ENCODE measurements at places on chromosomes 11 and 22.

DNA sequence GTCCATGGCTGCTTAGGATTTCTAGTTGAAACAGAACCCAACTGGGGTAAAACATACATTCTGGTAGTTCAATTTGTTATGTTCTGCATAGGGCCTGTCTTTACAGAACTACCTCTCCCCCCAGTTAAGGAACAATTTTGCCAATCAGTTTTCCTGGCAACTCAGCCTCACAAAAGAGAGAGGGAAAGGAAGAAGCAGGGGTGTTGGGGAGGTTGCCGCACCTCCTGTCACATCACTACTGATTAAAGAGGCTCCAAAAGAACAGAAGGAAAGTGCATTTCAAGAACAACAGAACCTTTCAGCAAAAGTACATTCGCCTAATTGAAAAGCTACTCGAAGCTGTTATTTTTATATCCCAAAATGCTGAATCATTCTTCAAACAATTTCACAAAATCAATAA lies 217.6 kb downstream of the CADM1 start:
- DNase-seq = no peak

GRCh38 chr11:85132851-85133585 lies 494.1 kb downstream of the DLG2 start:
- no peak for DNase-seq

GRCh38 chr22:30206944-30207343 lies 39.6 kb downstream of the LIF start:
- no peak for DNase-seq

GRCh38 chr22:34344702-34345101 lies 424.4 kb upstream of the LARGE1 start:
- no peak for DNase-seq

DNA sequence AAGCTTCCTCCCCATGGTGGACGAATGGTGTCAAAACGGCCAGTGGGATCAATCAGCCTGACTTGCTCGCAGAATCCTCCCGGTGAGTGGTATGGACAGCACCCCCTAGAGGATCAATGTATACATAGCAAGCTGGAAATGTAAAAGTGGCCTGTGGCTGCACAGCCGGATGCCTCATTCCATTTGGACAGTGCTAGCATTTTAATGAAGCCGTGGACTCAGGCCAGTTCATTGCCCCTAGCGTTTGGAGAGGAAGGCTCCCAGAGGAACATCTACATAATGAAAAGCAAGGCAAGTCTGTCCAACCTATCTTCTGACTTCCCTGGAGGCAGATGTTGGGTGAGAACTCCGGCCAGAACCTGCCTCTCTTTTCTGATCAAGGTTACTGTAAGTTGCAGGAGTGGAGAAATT lies 942.3 kb downstream of the NTM start:
- no peak for DNase-seq

DNA sequence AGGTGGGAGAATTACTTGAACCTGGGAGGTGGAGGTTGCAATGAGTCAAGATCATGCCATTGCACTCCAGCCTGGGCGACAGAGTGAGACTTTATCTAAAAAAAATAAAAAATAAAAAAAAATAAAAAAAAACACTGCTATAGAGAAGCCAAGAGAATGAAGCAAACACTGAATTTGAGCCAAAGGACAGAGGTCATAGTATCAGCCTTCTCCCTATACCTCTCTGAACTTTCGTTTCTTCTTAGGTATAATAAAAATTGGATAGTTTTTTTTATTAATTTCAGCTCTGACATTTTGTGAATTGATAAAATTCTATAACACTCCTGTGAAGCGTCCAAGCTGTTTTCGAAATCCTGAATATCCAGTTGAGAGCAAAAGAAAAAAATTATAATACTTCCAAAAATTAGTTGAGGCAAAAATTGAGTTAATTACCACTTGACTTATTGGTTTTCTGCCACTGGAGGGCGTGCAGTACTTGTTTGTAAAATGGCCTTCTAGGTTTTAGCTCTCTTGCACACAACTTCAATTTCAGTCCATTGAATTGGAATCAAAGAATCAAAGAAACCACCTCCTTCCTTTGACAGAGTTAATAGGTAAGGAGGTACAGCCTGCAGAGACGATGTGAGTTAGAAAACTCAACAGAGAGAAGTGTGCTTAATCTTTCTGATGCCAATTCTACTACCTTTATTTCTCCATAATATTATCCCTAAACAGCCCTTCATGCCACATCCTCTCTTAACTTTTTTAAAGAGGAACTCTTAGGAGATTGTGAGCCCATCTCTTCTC lies 143.2 kb downstream of the BBOX1 start:
- peak; percentile 36 for DNase-seq

- DNase-seq = no peak
Observed at GRCh38 chr11:12729941-12730340, 55.7 kb downstream of the TEAD1 start.

DNA sequence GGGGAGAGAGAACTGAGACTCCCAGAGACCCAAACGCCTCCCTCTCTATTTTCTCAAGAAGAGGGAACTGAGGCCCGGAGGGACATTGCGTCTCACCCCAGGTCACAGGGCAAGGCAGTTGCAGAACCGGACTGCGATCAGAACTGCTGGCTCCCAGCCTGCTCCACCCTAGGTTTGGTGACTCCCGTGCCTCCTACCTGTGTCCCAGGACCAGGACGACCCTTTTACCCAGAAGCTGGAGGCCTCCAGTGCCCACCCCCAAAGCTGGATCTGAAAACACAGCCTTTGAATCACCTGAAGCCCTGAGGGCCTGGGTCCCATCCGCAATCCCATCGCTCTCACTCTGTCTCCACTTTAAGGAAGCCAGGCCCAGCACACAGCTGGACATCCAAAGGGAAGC lies 1.4 kb downstream of the GSTT4 start:
- no peak for DNase-seq

GRCh38 chr11:30489076-30489475 lies 97.1 kb downstream of the MPPED2 start:
- no peak for DNase-seq

GRCh38 chr11:2687223-2687530 lies 12.6 kb downstream of the KCNQ1OT1 start:
- no peak for DNase-seq

DNA sequence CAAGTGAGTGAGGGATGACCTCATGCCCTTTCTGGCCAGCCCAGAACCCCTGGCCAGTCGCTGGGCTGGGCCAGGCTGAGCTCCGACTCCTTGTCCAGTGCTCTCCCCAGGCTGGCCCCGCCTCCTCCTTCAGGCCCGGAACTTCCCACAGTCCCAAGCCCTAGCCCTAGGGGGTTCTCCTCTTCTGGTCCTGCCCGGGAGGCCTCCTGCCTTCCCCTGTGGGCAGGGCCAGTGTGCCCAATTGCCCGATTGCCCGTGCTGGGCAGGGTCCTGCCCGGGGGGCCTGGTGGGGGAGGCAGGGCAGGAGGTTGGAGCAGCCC lies 4.2 kb downstream of the TCIRG1 start:
- DNase-seq = no peak

DNA sequence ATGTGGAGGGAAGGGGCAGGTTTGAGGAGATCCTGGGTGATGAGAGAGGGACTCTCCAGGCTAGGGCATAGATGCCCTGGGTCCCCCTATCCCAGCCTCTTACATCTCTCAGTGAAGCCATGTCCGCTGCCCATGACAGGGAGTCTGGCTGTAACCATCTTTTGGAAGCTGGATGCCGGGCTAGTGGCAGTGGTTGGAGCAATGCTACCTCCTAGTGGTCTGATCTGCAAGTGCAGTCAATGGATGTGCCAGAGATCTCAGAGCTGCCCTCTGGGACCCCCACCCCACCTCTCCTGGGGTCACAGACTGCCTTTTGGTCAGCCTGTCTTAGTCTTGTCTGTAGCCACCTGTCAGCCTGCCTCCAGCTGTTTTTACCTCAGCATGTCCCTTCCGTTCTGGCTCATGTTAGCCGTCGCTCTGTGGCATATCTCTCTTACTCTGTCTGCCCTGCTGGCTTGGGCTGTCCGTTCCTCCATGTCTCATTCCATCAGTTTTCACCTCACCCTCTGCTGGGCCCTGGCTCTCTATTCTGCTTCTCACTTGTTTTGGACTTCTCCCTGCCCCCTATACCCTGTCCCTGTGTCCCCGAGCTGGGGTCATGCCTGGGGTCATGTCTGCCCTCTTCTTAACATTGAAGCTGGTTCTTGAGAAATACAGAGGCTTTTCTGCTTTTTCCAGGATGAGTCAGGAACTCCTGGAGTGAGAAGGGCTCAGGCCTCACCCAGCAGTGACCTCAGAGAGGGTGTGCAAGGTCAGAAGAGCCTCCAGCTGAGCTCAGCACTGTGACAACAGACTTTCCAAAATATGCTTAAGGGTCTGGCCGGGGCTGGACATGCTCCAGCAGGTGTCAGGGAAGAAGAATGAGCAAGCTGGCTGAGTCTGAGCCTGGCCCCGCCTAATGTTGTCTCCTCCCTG lies 52.0 kb upstream of the THY1 start:
- DNase-seq = peak; percentile 35

- no peak for DNase-seq
Observed at GRCh38 chr22:37190262-37190780, 2.3 kb upstream of the C1QTNF6 start.

DNA sequence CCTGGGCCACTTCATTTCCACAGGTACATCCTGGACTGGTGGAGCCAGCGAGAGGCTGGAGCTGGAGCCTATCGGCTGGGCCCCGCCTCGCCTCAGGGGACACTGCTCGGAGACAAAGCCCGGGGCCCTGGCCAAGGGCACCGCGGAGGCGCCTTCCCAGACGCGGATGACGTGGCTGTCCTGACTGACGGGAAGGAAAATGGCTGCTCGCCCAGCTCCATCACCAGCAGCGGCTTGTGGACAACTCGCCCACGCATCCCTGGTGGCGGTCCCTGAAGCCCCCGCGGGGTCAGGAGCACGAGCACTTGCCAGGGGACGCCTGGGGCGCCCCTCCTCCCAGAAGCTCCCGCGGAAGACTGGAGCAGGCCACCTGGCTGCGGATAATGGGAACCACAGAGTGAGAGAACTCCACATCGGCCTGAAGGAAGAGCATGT lies 49.6 kb downstream of the CECR2 start:
- no peak for DNase-seq

- DNase-seq = no peak
Observed at GRCh38 chr22:19495562-19496323, 16.0 kb downstream of the CDC45 start.

DNA sequence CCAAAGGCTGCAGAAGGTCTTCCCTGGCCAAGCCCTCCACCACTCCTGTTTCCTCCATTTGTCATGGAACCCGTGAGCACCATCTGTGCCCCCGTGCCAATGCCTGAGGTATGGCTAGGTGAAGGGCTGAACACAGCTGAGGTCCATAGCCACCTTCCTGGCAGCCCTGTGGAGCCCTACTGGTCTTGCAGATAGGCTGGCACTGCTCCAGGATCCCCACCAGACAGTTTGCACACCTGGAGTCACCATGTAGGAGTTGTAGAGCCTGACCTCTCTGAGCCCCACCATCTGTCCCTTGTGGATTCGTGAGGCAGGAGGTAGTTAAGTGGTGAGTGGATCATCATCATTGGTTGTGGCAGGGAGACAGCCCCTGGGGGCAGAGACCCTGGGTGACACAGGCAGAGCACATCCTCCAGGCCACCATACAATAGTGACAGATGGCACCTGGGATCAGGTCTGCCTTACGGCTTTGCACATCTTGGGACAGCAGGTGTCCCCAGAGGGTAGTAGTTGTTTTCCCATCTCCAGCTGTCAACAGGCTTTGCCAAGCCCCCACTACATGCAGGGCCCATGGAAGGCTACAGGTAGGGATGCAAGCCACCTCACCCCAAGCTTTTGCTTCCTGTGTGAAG lies 52.5 kb upstream of the SUSD2 start:
- peak; percentile 13 for DNase-seq

DNA sequence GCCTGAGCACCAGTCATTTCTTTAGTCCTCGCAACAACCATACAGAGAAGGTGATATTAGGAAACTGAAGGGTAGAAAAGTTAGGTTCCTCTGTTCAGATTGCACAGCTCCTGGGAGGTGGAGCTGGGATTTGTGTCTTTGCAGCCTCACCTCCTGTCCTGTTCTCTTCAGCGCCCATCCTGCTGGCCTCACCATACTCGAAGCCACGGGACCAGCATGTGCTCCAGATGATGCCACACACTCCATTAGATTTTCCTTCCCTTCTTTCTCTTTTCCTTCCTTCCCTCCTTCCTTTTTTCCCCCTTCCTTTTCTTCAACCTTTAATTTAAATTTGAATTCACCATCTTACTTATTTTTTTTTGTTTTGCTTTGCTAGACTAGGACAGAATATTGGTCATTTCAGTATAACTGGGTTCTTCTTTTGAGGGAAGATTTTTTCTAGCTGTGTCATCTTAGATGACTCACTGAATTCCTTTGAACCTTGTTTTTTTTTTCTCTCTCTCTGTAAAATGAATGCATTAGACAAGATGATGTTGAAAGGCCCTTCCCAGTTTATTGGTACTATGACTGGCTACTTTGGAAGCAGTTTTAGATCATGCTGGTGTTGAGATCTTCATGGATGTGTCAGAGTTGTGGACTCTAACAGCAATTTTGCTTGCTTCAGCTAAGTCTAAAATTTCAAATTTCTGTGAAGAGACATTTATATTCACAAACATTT lies 662.5 kb upstream of the TENM4 start:
- DNase-seq = no peak

- DNase-seq = no peak
Observed at GRCh38 chr11:19828382-19829108, 115.9 kb downstream of the NAV2 start.

GRCh38 chr11:123250892-123251656 lies 56.0 kb upstream of the CLMP start:
- DNase-seq = no peak

DNA sequence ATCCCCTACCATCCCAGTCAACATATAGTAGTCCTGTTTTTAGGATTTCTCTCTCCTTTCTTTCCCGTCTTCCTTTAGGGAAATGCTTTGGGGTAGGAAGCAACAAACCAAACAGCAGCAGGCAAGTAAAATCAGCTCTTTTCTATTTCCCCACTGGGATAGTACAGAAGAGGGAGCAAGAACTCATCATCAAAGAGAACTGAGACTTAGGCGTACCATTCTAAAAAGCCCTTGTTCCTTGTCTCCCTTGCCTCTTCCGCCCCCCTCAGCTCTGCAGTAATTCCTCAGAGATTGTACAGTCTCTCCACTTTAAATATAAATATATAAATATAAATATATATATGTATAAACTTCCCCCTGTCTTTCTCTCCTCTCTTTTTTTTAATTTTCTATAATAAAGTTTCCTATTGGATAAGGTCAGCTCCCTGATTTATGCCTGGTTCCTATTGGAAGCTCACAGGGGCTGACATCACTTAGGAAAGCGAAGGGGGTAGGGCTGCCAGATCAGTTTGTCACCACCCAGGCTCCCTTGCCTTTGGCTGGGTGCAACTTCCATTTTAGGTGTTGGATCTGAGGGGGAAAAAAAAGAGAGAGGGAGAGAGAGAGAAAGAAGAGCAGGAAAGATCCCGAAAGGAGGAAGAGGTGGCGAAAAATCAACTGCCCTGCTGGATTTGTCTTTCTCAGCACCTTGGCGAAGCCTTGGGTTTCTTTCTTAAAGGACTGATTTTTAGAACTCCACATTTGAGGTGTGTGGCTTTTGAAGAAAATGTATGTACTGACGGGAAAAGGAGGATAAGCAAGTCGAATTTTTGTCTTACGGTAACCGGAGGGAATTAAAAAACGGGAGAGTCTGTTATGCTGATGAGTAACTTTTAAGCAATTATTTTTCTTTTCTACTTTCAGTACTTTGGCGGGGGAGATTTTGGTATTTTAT lies at the start of gene CTNND1:
Gene CTNND1, plus strand, starts transcription at position 502 of the 934 bp plus-strand sequence. CDS start 29,677 bp downstream, outside the sequence.
- DNase-seq = no peak

GRCh38 chr22:29316141-29316828 lies 788 bp upstream of the RASL10A start:
- no peak for DNase-seq

- no peak for DNase-seq
Observed at GRCh38 chr11:132638423-132638822, 893.9 kb downstream of the OPCML start.

Data from CD4-positive, alpha-beta T cell (primary cell).